Adrenal gland (tissue), 19 donors: ENCODE measurements at places on chromosomes 11 and 22. TPM values are rescaled to one million over a fixed set of nuclear protein-coding genes. Genes with fewer than 3 reads are reported as not detected.

DNA sequence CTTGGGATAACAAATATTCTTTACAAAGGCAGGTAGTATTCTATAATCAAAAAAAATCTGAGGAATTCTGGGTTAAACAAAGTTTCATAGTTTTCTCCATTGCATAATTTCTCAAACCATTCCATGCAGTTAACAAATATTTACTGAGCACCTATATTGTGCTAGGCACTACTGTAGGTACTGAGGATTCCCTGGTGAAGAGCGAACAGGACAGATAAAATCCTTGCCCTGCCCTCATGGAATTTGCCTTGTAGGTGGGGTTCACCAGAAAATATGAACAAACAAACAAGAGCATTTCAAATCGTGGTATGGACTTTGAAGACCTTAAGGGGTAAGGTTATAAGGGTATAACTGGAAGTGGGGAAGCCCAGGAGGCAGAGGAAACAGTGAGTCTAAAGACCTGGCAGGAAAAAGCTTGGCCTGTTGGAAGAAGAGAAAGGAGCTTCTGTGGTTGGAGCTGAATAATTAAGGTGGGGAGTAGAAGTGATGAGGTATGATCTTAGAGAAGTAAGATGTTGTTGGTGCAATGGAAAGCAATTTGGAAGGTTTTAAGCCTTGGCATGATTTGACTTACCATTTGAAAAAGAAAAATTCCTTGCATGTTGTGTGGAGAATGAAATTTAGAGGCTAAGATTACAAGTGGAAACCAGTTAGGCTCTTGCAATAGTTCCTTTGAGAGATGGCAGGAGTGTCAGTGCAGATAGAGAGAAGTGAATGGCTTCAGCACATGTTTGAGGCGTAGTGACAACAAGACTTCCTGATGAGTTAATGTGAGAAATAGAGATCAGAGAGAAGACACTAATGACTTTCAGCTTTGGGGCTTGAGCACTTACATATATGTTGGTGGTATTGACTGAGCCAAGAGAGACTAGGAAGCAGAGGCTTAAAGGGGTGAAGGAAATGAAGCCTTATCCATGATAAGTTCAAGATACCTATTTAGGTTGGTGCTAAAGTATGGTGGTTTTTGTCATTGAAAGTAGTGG, 55.7 kb upstream of the PICALM start:
- no peak overlapping the region for H3K27ac ChIP-seq
- no peaks in the 10 kb centered on the region for H3K4me1 ChIP-seq
- DNase-seq: no peak
- H3K27me3 ChIP-seq: no peaks in the 10 kb centered on the region
- no peak overlapping the region for H3K4me3 ChIP-seq

DNA sequence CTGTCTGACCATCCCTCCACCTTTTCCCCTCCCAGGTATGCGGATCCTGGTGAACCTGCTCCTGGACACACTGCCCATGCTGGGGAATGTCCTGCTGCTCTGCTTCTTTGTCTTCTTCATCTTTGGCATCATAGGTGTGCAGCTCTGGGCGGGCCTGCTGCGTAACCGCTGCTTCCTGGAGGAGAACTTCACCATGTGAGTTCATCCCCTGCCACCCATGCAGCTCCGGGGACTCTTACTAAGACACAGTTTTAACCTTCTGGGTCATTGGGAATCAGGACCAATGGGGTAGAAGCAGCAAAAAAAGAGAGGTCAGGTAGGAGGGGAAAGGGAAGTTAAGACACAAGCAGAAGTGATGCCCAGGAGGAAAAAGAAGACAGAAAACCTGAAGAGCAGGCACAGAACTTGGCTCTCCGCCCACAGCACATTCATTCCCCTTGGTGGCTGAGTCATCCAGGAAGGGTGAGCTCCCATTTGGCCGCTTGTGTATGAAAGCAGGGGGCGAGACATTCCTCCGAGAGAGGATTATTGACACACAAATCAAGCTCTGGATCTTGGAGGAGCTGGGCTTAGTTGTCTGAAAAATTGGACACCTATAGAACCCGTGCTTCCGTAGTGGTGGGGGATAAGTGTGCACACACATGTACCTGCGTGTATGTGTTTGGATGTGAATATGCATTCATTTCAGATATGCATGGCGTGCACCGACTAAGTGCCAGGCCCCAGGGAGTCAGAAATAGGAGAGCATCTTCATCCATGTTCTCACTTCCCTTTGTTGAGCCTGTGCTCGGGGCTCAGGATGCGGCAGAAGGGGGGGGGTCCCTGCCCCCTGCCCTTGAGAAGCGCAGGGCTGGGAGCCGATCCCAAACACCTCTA, 64.2 kb downstream of the CACNA1I start:
- no peaks in the 10 kb centered on the region for H3K27me3 ChIP-seq
- peak; percentile 63 for DNase-seq
- H3K36me3 ChIP-seq: no peaks in the 10 kb centered on the region
- H3K4me1 ChIP-seq: no peaks in the 10 kb centered on the region
- no peak overlapping the region for H3K4me3 ChIP-seq

GRCh38 chr11:92458486-92458885, 233.9 kb downstream of the FAT3 start:
- no peak for DNase-seq
- H3K27ac ChIP-seq: no peak overlapping the region
- no peaks in the 10 kb centered on the region for H3K36me3 ChIP-seq
- no peak overlapping the region for H3K4me3 ChIP-seq
- no peaks in the 10 kb centered on the region for H3K4me1 ChIP-seq

The GSTT2B gene
- 3.6 TPM for total RNA-seq

The SLC7A4 gene
- 5.9 TPM for total RNA-seq

The BEST1 gene
- 4.1 TPM for total RNA-seq
